ENCODE measurements at places on chromosomes 3 and 15.

GRCh38 chr15:25710184-25710583 is 152.9 kb downstream of the ATP10A start:
- H3K27ac ChIP-seq, result no peak overlapping the region
- no peak overlapping the region for H3K4me3 ChIP-seq
- H3K27me3 ChIP-seq, result no peaks in the 10 kb centered on the region

DNA sequence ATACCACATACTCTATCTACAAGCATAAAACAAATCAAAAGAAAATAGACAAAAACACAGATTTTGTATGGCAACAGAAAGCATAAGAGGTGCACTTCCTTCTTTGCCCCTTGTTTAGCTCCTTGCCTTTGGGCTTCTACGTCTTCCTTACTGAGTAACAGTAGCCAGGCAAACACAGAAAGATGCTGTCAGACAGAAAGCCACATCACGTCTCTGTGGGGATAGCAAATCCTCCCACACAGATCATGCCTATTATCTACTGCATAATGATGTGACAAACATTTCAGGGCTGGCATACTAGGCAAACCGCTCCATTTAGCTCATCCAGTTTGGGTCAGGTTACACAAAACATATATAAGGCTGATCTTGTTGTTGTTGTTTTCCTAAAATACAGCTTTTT is 92.7 kb downstream of the BOC start:
- H3K27me3 ChIP-seq, result no peaks in the 10 kb centered on the region
- no peak overlapping the region for H3K4me3 ChIP-seq
- H3K27ac ChIP-seq, result no peak overlapping the region
- H3K36me3 ChIP-seq, result no peaks in the 10 kb centered on the region

DNA sequence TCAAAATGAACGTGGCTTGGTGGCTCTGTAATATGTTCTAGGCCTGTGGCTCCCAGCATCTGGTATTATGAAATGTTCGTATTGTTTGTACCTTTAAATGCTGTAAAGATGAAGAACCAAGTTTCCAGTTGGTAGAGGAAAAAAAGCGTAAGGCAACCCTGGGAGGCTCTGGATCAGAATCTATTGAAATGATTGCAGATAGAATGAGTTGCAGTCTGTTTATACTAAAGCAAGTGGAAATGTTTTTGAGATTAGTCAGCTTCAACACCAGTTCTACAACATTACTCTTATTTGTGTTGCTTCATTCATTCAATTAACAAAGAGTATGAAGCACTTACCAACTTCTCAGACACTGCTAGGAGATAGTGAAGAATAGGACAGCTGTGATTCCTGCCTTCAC is 5.3 kb downstream of the ARL6IP5 start:
- peaks cover 20% of the 10 kb centered on the region for H3K4me1 ChIP-seq
- H3K27ac ChIP-seq, result no peak overlapping the region
- no peaks in the 10 kb centered on the region for H3K36me3 ChIP-seq
- H3K4me3 ChIP-seq, result no peak overlapping the region
- DNase-seq, result no peak
- no peaks in the 10 kb centered on the region for H3K27me3 ChIP-seq

- H3K27ac ChIP-seq, result no peak overlapping the region
- no peak overlapping the region for H3K4me3 ChIP-seq
- H3K27me3 ChIP-seq, result peaks cover 2% of the 10 kb centered on the region
- DNase-seq, result no peak
- H3K36me3 ChIP-seq, result no peaks in the 10 kb centered on the region
Measured at GRCh38 chr3:119297169-119297568, 3.0 kb downstream of the ARHGAP31 start.

DNA sequence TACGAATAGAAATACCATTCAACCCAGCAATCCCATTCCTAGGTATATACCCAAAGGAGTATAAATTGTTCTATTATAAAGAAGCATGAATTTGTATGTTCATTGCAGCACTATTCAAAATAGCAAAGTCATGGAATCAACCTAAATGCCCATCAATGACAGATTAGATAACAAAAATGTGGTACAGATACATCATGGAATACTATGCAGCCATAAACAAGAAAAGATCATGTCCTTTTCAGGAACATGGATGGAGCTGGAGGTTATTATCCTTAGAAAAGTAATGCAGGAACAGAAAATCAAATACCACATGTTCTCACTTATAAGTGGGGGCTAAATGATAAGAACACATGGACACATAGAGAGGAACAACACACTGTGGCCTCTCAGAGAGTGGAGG is 571.9 kb downstream of the RBMS3 start:
- no peaks in the 10 kb centered on the region for H3K27me3 ChIP-seq
- H3K27ac ChIP-seq, result no peak overlapping the region
- H3K36me3 ChIP-seq, result no peaks in the 10 kb centered on the region
- H3K4me3 ChIP-seq, result no peak overlapping the region
- H3K4me1 ChIP-seq, result no peaks in the 10 kb centered on the region

DNA sequence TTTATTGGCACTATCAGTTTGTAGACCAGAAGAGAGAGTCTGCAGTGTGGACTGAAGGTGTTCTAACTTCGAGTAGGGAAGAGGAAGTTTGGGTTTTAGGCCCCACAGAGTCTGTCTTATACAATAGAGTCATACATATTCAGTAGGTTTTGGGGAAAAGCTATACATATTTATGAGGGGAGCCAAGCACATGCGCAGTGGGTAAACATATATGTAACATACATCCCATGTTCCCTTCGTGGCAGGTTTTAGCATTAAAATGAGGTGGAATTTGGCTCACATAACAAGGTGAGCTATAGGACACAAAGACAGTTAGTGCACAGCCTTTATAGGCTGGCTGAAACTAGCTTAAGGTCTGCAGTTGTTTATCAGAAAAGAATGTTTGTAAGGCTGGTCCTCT is 4.9 kb downstream of the GALK2 start:
- H3K27me3 ChIP-seq, result no peaks in the 10 kb centered on the region
- DNase-seq, result no peak
- no peak overlapping the region for H3K4me3 ChIP-seq
- peaks cover 26% of the 10 kb centered on the region for H3K4me1 ChIP-seq
- H3K27ac ChIP-seq, result no peak overlapping the region
- H3K36me3 ChIP-seq, result no peaks in the 10 kb centered on the region

- DNase-seq, result no peak
- no peak overlapping the region for H3K27ac ChIP-seq
- peaks cover 62% of the 10 kb centered on the region for H3K36me3 ChIP-seq
- H3K27me3 ChIP-seq, result no peaks in the 10 kb centered on the region
- no peaks in the 10 kb centered on the region for H3K4me1 ChIP-seq
- no peak overlapping the region for H3K4me3 ChIP-seq
Measured at GRCh38 chr3:66397745-66398144, 103.1 kb downstream of the LRIG1 start.

- no peaks in the 10 kb centered on the region for H3K4me1 ChIP-seq
- no peaks in the 10 kb centered on the region for H3K27me3 ChIP-seq
- DNase-seq, result no peak
- no peaks in the 10 kb centered on the region for H3K36me3 ChIP-seq
- H3K27ac ChIP-seq, result no peak overlapping the region
- H3K4me3 ChIP-seq, result no peak overlapping the region
Measured at GRCh38 chr15:100235030-100235617, 106.7 kb downstream of the ADAMTS17 start.

DNA sequence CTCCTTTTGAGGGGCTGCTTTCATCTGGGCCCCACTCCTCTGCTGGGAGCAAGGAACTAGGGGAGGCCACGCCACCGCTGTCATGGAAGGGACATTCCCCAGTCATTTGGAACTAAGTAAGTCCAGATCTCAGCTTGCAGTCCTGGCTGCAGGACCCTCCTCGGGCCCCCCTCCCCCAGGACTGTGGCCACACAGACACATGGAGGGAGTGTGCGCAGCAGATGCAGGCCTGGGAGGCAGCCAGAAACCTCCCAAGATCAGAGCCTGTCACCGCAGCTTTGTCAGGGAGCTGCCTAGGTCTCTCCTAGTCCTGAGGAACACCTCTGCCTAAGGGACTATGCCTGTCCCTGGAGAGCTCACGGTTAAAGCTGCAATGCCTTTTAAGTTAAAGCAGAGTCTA is 7.3 kb upstream of the SEMA3F start:
- H3K4me1 ChIP-seq, result peaks cover 63% of the 10 kb centered on the region
- H3K27me3 ChIP-seq, result no peaks in the 10 kb centered on the region
- no peak overlapping the region for H3K4me3 ChIP-seq

DNA sequence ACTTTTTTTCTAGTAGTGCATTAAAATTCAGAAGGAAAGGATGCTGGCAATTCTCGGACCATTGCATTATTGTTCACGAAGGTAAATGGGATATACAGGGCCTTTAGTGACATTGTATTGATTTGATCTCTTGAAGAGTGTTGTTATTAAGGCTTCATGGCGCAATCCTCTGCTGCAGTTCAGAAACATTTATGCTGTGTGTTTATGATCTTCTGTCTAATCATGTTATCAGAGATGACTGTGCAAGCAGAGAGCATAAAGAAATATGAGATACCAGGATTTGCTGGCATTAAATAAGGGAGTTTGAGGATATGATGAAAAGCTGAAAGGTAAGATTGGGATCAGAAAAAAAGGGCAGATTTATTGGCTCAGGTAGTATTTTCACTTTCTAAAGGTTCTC is 180.6 kb downstream of the EPHA6 start:
- H3K4me3 ChIP-seq, result no peak overlapping the region
- H3K27me3 ChIP-seq, result no peaks in the 10 kb centered on the region
- no peaks in the 10 kb centered on the region for H3K36me3 ChIP-seq
- no peak for DNase-seq

GRCh38 chr3:2484162-2485026 is 385.7 kb downstream of the CNTN4 start:
- H3K4me1 ChIP-seq, result no peaks in the 10 kb centered on the region
- no peak overlapping the region for H3K27ac ChIP-seq
- no peaks in the 10 kb centered on the region for H3K36me3 ChIP-seq
- no peaks in the 10 kb centered on the region for H3K27me3 ChIP-seq
- no peak for DNase-seq

DNA sequence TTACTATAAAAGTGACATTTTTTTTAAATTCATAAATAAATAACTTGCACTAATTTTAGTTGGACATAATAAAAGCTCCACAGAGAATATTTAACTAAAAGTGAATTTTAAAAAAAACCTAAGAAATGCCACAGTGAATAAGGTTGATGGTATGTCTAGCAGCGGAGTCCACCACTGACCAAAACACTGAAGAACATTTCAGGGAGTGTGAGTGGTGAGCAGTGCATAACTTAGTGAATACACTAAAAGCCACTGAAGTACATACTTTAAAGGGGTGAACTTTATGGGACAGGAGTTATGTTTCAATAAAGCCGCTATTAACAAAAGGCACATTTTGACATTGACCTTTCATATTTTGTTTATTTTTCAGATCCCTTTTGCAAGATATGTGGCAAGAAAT is 32.3 kb downstream of the SRP14 start:
- DNase-seq, result no peak
- H3K27me3 ChIP-seq, result no peaks in the 10 kb centered on the region
- no peak overlapping the region for H3K4me3 ChIP-seq
- H3K27ac ChIP-seq, result no peak overlapping the region

- no peak overlapping the region for H3K4me3 ChIP-seq
- no peaks in the 10 kb centered on the region for H3K4me1 ChIP-seq
- H3K36me3 ChIP-seq, result no peaks in the 10 kb centered on the region
Measured at GRCh38 chr3:109977897-109978296, 640.6 kb upstream of the DPPA4 start.

DNA sequence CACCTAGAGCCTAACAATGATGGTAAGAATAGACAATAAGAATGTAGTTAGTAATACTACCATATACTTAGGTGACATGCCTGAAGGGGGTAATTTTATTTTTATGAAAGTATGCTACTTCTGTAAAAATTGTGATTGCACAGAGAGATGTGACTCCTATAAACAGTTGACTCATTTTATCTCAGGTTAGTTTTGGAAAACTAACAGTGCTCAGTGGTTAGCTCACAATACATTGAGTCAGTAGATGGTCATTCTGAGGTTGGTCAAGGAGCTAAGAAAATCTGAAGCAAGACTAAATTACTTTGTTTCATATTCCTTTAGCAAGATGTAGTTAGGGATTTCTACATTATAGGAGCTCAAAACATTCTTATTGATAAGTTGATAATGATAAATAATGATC is 271.0 kb downstream of the EDEM1 start:
- no peaks in the 10 kb centered on the region for H3K36me3 ChIP-seq
- H3K4me1 ChIP-seq, result no peaks in the 10 kb centered on the region
- DNase-seq, result no peak
- no peak overlapping the region for H3K4me3 ChIP-seq
- H3K27me3 ChIP-seq, result no peaks in the 10 kb centered on the region

GRCh38 chr3:186788482-186789370 is 5.3 kb downstream of the EIF4A2 start:
- peaks cover 37% of the 10 kb centered on the region for H3K4me1 ChIP-seq
- no peak overlapping the region for H3K27ac ChIP-seq
- peaks cover 21% of the 10 kb centered on the region for H3K36me3 ChIP-seq
- no peak for DNase-seq
- no peak overlapping the region for H3K4me3 ChIP-seq

DNA sequence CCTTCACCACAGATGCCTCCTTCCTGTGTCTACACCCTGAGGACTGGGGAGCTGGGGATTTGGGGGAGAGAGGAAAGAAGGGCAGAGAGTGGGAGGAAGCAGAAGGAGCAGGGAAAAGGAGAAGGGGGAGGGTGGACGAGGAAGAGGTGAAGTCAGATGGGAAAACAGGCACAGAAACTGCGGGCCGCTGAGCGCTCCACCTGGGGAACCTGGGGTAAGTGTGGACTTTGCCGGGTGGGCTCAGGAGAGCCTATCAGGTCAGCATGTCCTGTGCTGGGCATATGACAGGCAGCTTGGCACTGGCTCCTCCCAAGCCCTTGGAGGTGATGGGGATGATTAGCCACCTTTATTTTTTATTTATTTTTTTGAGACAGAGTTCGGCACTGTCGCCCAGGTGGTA is 62.6 kb downstream of the CORO2B start:
- DNase-seq, result no peak
- H3K27me3 ChIP-seq, result no peaks in the 10 kb centered on the region
- no peak overlapping the region for H3K27ac ChIP-seq
- H3K36me3 ChIP-seq, result no peaks in the 10 kb centered on the region

- peaks cover 24% of the 10 kb centered on the region for H3K36me3 ChIP-seq
- DNase-seq, result no peak
- no peak overlapping the region for H3K27ac ChIP-seq
- no peaks in the 10 kb centered on the region for H3K4me1 ChIP-seq
Measured at GRCh38 chr3:134180761-134181160, 69.9 kb downstream of the RYK start.

Data from HepG2 (cell line).